ENCODE measurements at places on chromosomes 12 and 14. TPM values are rescaled to one million over a fixed set of nuclear protein-coding genes. Genes with fewer than 3 reads are reported as not detected.

DNA sequence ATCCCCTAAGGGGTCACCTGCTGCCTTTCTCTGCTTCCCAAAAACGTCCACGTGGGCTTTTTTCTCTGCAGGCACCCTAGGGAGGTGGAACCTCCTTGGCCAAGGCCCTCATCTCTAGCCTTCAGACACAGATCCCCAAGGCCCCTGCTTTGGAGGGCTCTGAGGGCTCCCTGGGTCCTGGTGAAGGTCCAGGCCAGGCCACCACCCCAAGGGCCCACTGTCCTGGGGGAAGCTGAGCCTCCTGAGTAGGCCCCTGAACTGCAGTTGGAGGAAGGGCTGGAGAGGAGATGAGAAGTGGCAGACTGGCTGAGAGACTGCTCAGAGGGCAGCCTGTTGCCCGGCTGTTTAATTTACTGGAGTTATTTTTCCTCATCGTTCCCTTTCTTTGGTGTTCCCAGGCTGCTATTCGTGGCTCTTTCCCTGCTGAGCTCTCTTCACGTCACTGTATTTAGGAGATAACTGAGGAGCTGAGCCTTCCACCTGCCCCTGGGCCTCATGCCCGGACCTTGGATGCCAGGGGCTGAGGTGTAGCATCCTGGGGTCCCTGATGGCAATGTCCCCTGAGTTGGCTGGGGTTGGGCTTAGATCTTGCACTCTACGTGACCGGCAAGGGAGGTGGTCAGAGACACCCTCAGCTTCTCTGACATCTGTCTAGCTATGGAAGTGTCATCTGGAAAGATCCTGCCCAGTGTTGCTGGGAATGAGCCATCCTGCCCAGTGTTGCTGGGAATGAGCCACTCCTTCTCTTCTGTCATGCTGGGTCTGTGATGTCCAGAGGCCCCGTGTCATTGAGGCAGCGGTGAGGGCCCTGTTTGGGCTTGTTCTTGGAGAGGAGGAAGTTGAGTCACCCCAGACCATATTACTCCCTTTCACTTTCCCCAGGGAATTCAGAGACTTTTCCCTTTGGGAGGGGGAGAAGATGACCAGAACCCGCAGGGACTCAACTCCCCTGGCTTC is 139.8 kb downstream of the TSPAN9 start:
- DNase-seq, result no peak

The FAM90A1 gene
- total RNA-seq, result 0.54 TPM

DNA sequence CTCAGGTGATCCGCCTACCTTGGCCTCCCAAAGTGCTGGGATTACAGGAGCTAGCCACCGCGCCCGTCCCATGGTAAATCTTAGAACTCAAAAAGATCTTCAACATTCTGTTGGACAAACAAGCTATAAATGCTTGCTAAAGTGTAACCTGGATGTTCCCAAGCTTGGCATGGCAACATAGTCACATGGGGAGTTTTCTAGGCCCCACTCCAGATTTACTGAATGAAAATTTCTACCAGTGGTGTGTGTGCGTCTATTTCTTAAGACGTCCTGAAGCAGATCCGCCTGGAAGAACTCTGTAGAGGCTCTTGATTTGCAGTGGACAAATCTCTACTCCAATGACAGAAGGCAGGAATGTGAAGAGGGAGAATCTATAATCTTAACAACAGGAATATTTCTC is 59.9 kb downstream of the ZFYVE21 start:
- no peak for DNase-seq

- no peak for DNase-seq
Observed at GRCh38 chr12:95386051-95386450, 87.9 kb upstream of the METAP2 start.

The REM2 gene
- total RNA-seq, result 73.2 TPM
